ENCODE measurements at places on chromosomes 11 and 22.

DNA sequence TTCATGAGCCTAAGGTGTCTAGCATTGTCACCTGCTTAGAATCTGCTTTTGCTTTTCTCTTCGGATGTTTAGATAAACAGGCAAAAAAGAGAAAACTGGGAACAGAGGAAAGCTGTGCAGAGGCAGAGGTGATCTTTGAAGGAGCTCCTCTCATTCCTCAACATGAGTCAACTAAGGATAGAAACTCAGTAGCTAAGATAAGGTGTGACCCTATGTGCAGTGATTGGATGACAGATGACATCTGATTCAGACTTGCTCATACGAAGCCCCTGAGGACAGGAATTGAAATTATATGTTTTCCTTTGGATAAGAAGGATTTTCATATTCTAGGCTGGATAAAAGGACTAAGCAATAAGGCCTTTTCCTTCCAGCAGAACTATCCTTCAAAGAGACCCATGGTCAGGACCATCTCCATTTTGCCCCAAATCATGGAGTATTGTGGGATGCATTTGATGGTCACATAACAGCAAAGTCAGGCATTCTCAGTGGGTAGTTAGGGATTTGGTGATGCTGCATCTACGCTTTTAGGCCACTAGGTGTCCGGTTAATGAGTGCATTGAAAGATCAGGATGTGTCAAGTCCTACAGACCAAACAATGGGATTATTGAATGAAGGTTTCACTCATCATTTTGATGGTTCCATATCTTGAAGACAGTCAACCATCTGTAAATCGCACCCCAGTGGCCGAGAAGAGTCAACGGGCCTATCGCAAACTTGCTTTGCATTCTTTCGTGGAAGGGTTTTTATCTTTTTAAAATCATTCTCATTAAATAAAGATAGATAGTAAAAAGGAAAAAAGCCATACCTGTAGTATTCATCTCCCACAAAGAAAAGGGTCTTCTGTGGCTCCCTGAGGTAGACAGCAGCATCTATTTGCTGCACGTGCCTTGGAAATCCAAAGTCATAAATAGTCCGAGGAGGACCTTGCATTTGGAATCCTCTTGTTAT lies 32.2 kb downstream of the MMP20 start:
- no peak for DNase-seq

DNA sequence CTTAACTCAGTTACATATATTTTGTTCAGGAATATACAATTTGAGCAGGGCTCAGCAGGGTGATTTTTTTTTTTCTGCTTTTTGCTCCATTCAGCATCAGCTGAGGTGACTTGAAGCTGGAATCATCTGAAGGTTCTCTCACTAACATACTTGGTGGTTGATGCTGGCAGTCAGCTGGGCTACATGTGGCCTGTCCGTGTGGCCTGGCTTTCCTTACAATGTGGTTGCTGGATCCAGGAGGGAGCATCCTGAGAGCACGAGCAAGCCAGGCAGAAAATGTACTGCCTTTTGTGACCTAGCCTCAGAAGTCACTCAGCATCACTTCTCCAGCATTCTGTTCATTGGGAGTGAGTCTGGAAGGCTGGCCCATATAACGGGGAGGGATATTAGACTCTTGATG lies 151.6 kb upstream of the E2F8 start:
- DNase-seq: no peak

- DNase-seq: no peak
These were observed 1.6 kb downstream of the LRRN4CL start for GRCh38 chr11:62687508-62688396.

DNA sequence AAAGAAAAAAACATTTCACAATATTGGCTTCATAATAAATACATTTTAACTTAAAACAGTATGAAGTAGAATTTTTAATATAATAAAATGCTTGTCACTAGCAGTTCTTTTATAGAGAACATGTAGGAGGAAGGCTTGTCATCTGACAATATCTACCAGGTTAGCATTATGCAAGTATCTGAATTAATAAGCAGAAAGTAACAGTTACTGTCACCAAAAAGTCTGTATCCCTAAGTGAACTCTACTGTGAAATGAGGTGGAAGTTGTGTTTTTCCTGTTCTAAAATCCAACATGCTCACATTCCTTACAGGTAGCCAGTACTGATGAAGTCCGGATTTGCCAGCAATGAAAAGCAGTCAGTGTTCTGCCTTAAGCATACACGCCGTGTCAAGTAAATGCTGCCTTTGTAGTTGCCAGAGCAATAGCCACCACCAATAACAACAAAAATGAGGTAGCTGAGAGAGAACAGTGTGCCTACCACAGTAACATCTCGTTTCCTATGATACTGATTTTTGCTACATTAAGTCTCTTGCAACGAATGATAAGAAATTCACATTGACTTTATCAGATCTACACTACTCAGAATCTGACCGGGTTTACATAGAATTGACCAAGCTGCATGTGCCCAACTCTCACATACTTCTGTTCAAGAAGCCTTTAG lies 95.5 kb downstream of the SIK3 start:
- DNase-seq: no peak

- DNase-seq: no peak
These were observed 21.0 kb upstream of the FBLN1 start for GRCh38 chr22:45481661-45482060.

DNA sequence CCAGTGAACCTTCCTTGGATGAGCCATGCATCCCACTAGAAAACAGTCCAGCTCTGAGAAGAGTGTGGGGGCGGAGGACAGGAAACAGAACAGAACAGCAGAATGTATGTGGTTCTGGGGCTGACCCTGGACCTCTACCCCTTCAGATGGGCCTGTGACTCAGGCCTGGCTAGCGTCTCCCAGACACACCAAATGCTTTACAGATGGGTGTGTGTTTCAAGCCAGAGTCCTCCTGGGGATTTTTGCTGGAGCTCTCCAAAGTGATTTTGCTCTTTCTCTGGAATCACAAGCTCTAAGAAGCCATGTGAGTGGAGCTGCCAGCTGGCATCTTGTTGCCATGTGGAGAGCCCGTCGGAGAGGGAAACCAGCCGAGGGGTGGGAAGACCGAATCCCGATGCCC lies 13.2 kb upstream of the C1QTNF4 start:
- no peak for DNase-seq

- no peak for DNase-seq
These were observed 2.3 kb downstream of the FRMD8 start for GRCh38 chr11:65388731-65389130.

GRCh38 chr11:132804258-132804657 lies 728.0 kb downstream of the OPCML start:
- no peak for DNase-seq

DNA sequence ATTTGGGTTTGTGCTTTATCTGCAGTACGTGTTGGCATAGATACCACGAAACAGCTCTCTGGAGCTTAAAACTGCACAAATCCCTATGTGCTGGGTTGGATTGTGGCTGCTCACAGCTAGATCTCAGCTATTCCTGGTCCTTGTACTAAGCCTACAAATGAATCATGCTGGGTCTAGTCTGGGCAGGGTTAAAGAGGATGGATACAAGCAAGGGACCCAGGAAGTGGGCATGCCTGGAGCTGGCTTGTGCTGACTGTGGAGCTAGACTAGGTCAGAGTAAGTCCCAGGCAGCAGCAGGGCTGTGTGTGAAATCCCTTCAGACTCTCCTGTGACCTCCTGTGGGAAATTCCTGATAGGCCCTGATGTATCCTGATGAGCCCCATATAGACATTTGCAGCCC lies 3.9 kb upstream of the E2F8 start:
- no peak for DNase-seq

DNA sequence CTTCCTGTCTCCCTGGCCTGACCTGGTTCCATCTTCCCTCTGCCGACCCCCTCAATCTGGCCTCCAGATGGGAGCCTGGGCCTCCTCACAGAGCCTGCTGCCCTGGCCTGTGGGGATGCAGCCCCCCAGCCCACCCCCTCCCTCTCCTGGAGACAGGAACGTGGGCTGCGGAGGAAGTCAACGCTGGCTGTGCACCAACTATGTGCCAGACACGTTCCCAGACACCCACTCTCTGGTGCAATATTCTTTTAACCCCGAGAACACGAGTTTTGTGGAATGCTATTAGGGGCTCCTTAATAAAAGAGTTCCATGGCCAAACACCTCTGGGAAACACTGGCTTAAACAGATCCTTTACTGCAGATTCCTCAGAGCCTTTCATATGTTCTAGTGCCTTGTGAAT lies 15.9 kb downstream of the WNT11 start:
- no peak for DNase-seq

- no peak for DNase-seq
These were observed 365.3 kb upstream of the PDGFD start for GRCh38 chr11:104529213-104529612.

GRCh38 chr11:132238331-132238866 lies 868.0 kb downstream of the NTM start:
- DNase-seq: no peak

DNA sequence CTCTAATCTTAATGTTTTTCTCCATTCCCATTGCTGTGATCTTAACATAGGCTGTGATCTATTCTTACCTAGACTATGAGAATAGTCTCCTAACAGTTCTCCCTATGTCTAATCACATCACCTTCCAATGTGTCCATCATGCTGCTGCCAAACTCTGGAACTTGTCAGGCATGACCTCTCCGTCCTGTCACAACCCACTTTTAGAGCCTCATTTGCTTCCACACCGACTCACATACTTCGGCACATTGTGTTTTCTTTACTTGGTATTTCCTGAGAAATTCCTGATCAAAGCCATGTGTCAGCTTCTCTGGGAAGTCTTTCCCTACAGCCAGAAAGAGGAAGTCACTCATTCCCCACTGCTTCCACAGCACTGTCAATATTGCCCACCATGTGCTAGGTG lies 40.5 kb upstream of the BIRC3 start:
- DNase-seq: no peak

Data from activated T-helper 1 cell treated with anti-CD3 and anti-CD28 coated beads, Interleukin-12 subunit alpha, Interleukin-12 subunit beta, Interleukin-2, Interleukin-4 antibody, amounts not matched to agents 30 ng/mL and 10 ng/mL and 1 ng/mL, durations not matched to agents 14 hours and 24 hours and 36 hours (primary cell).